ENCODE measurements at places on chromosomes 5 and 9.
A peak's percentile ranks its signal among the peaks of the same experiment; 100 is the strongest.

GRCh38 chr5:88870285-88870684, 12.7 kb downstream of the MEF2C start:
- DNase-seq = no peak

- no peak for DNase-seq
Observed at GRCh38 chr9:129759804-129760502, 7.1 kb upstream of the PTGES start.

DNA sequence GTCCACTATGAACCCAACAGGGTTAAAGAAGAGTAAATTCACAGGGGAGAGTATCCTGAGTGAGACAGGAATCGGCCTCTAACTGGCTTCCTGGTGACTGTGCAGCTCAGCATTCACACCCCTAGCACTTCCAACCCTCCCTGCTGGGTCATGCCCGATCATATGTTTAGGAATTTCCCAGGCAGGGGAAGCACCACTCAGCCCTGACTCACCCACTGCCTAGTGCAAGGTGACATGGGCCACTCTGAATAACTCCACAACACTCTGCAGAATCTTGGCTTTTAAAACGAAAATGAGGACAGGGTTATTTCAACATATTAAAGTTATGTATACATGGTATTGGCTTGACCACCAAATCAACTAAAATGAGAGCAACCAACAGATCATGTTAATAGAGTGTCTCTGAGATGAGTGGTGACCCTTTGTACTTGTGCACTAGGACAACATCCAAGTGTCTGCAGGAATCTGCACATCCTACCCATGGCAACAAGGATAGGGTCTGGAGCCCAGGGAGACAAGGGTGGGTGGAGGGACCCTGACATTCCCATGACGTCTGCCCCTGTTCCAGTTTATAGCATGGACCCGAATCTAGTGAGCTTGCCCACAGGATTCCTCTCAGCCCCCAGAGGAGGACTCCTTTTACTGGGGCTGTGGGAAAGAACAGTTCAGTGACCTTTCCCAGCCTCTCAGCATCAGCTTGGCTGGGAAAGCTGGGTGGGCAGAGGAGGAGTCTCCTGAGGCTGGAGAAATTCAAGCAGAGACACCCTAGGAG, 485.8 kb downstream of the SEMA5A start:
- no peak for DNase-seq

GRCh38 chr5:177539411-177539810, 15.0 kb downstream of the FAM193B start:
- no peak for DNase-seq

GRCh38 chr9:69120380-69121154, 53.5 kb upstream of the TJP2 start:
- no peak for DNase-seq

DNA sequence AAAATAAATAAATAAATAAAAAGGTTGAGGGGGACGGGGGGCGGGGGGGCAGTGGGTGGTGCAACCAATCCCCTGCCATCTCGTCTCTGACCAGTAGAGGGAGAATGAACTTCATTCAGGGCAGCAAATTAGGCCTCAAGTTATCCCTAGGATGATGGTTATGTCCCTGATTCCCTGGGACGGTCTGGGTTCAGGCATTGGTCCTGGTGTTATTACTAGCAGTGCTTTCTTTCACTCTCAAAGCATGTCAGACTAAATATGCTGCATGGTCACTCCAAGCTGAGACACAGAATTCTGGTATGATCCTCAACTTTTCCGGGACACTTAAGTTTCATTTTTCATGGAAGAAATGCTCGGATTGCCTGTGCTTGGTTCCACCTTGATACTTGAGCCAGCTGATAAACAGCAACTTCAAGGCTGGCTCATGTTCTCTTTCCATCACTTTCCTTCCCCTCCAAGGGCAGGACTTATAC, 59.4 kb downstream of the DAP start:
- no peak for DNase-seq

- DNase-seq = no peak
Observed at GRCh38 chr9:87336914-87337333, 160.7 kb upstream of the DAPK1 start.

- DNase-seq = no peak
Observed at GRCh38 chr5:119275146-119275545, 80.7 kb upstream of the TNFAIP8 start.

- no peak for DNase-seq
Observed at GRCh38 chr5:164597293-164597900, 1092.0 kb downstream of the MAT2B start.

DNA sequence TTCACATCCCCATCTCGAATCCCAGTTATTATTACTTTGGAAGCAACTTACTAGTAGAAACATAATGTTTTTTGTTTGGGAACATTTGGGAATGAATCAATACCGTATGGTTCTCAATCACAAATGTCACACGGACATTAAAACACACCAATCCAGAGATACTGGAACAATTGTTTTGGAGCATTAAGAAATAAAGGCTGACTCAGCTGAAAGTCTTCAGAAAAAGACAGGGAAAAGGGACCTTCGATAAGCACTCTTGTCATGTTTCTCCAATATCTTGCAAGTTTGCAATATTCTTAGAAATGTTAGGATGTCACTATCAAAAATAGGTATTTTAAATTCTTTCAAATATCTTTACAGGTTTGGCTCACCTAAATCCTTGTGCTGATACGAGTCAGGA, 362.4 kb downstream of the CETN3 start:
- DNase-seq = no peak

- DNase-seq = no peak
Observed at GRCh38 chr9:2026220-2026997, 11.3 kb downstream of the SMARCA2 start.

DNA sequence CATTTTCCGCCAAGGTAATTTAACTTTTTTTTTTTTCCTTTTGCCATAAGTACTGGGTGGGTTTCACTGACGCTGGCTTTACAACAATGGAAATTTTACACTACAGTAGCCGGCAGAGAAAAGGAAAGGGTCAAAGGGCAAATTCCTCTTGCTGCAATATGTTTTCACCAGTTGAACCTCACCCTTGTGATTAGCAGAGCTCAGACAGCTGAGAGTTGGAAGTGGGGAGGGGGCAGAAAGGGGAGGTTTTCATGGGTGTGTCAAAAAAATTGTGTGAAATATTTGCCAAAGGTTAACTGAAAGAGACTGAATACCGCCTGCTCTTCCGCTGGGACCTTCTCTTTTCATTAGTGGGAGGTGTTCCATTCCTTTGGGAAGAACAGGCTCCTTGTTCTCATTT, 296.9 kb downstream of the ADAMTS6 start:
- no peak for DNase-seq

- DNase-seq = no peak
Observed at GRCh38 chr9:113475992-113476391, 12.5 kb downstream of the RGS3 start.

- DNase-seq = no peak
Observed at GRCh38 chr5:177361418-177362291, 3.9 kb downstream of the RGS14 start.

GRCh38 chr5:123876276-123876790, 364.4 kb downstream of the CSNK1G3 start:
- DNase-seq = no peak

- DNase-seq = no peak
Observed at GRCh38 chr5:3049261-3049660, 297.8 kb upstream of the IRX2 start.

DNA sequence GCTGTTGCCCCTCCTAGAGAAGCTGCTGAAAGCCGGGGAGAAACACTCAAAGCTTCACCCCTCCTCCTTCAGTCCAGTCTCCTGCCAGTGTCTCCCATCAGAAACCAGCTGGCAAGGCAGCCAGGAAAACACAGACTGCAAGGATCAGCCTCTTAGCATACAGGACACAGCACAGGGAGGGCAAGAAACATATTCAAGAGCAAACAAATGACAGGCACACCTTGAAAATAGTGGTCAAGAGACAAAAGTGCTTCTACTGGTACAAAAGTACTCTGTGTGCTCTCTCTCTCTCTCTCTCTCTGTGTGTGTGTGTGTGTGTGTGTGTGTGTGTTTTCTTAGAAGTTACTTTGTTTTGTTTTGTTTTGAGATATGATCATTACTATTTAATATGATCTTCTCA, 227.2 kb downstream of the RAB3C start:
- no peak for DNase-seq

DNA sequence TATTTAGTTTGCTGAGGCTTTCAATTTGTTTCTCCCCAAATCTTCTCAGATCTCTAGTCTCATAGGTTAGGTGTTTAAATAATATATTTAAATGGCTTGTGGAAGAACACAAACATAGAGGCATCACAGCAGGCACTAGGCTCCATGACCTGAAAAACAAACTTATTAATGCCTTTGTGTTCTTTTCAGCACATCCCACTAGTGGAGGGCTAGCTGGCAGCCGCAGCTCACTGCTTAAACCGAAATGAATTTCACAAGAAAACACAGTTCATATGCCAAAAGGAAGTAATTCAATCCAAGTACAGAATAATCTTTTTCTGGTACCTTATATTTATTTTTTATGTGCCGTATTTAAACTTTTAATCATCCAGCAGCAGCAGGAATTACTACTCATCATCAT, 382.5 kb downstream of the PLK2 start:
- no peak for DNase-seq

GRCh38 chr5:171579976-171580411, 160.5 kb downstream of the FGF18 start:
- no peak for DNase-seq

- no peak for DNase-seq
Observed at GRCh38 chr5:175728885-175729828, 71.3 kb downstream of the HRH2 start.

- peak; percentile 29 for DNase-seq
Observed at GRCh38 chr5:176810081-176810597, at the start of gene UNC5A. UNC5A (plus strand) TSS chr5:176810559; CDS start chr5:176810751, 192 bp downstream.

DNA sequence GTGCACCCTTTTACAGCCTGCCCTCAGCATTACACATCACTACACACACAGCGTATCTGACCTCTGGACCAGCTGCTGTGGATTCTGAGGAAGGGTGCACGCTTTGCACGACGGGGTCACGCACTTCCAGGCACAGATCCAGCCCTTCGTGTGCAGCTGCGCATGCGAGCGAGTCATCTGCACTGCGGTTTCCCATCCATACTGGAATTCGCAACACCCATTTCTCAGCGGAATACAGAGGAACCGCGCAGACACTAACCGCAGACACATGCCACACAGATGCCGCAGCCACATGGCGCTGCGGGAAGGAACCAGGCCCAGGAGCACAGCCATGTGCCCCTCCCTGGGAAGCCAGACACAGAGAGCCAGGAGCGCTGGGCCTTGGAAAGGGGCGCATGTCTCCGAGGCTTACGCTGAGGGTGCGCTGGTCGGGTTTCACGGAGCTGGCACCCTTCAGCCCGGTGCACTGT, 43.5 kb downstream of the PNPLA7 start:
- no peak for DNase-seq

DNA sequence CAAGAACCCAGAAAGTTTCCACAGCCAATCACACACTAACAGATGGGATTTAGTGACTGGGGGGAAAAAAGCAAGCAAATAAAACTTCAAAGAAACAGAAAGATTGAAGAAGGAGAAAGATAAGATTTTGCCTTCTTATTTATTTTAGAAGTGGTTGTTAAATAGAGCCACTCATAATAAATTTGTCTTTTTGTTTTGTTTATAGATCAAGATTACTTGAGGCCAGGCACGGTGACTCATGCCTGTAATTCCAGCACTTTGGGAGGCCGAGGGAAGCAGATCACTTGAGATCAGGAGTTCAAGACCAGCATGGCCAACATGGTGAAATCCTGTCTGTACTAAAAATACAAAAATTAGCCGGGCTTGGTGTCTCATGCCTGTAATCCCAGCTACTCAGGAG, 94.9 kb upstream of the RANBP3L start:
- no peak for DNase-seq

DNA sequence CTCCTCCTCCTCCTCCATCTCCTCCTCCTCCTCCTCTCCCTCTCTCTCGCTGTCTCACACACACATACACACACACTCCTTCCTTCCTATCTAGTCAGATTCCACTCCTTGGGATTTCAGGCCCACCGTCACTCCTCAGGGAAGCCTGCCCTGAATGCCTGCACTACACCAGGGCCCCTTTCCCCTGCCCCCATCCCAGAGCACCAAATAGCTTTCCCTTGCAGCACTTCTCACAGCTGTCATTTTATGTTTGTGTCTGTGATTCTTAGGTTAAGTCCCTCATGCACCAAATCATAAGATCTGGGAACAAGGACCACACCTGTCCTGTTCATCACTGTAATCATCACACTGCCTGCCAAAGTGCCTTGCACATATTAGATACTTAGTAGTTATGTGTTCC, 86.5 kb upstream of the GABRP start:
- no peak for DNase-seq

GRCh38 chr5:74059706-74060105, 433.7 kb downstream of the ARHGEF28 start:
- DNase-seq = no peak

DNA sequence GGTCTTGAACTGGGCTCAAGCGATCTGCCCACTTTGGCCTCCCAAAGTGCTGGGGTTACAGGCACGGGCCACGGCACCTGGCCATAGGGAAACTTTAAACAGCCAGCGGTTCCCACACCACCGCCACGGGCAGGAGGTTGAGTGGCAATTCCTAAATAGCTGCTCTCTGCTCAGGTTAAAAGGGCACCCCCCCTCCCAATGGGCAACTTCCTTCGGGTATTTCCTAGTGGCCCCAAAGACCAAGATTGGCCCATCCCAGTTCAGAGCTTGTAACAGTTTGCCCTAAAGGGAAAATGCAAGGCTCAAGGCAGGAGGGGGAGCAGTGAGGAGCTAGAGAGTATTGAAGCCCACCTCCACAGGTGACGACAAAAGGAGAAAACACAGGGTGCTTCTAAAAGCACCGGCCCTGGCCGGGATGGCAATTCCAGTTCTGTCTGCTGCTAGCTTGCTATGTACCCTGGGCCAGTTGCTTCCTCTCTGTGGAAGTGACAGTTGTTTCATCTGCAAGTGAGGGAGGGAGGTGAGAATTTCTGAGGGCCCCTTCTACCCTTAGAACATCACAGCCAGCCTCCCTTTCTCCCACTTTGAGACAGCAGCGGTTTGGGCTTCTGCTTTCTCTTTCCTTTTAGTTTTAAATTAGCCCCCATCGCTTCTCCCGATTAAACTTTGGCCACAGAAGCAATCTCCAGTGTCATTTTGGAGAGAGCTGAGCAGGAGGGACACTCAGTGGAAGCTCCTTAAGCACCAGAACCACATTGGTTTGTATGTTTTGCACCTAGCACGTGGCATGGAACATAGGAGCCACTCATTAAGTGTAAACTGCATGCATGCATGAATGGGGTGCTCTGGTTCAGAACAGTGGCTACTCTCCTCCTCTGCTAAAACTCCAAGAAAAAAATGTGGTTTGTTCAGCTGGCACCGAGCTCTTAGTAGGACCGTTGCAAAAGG, 17.3 kb upstream of the TNIP1 start:
- peak; percentile 40 for DNase-seq

- DNase-seq = no peak
Observed at GRCh38 chr9:109616571-109617120, 118.5 kb upstream of the PTPN3 start.

DNA sequence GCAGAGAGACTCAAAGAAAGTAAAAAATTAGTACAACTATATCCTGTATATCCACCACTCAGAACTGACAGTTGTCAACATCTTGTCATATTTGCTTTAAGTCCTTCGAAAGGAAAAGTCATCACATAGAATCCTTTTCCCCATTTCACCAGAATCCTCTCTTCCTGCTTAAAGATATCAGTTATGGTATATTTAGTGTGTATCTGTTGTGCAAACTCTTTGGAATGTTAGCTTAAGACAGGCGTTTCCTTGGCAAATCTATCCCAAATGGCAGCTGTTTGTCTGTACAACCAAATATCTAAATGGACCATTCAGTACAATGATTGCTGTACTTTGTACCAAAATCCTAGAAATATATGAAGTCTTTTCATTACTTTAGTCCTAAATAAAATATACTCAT, 98.5 kb downstream of the ITGA1 start:
- no peak for DNase-seq

All from T-helper 2 cell treated with Interferon-gamma antibody and Interleukin-4, amounts not matched to agents 5 μg/mL and 100 μg/mL, for 36 hours (primary cell).